ENCODE measurements at places on chromosomes 1 and 21.

DNA sequence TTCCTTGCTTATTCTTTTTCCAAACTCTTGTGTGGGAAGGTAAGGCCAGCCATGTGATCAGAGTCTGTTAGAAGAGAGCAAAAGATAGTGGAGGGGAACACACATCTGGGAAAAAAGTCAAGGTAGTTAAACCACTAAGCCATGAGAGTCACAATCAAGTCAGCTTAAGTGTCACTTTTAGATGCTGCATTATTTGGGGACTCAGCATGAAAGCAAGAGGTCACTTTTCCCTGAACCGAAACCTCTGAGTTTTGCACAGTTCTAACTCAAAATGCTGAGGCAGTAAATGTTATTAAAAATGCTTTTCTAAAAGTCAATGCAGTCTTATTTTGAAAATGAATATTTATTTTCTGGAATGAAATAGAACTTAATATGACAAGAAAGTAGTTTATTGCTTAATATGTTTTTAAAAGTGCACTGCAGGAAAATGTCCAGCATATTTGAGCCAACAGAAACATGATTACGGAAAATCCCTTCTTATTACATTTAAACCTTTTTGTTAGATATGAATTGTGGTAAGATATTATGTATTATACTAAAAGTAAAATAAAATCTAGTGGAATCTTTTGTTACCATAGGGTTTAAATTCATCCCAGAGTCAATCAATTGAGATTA, 69.3 kb downstream of the RBM11 start:
- DNase-seq, result no peak

- peak; percentile 71 for DNase-seq
Observed at GRCh38 chr1:245255783-245256182, 101.0 kb downstream of the KIF26B start.

DNA sequence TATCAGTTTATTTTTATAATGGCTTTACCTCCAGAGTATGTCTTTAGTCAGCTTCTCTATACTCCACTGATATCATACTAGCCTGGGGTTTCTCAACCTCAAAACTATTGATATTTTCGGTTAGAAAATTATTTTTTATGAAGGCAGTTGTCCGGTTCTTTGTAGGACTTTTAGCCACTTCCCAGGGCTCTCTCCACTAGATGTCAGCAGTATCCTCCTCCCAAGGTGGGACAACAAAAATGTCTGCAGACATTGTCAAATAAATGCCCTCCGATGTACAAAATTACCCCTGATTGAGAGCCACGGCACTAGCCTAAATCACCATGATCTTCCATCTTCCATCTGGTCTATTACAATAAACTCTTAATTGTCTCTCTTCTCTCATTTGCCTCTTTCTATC, 4.1 kb upstream of the GRIK1 start:
- no peak for DNase-seq

DNA sequence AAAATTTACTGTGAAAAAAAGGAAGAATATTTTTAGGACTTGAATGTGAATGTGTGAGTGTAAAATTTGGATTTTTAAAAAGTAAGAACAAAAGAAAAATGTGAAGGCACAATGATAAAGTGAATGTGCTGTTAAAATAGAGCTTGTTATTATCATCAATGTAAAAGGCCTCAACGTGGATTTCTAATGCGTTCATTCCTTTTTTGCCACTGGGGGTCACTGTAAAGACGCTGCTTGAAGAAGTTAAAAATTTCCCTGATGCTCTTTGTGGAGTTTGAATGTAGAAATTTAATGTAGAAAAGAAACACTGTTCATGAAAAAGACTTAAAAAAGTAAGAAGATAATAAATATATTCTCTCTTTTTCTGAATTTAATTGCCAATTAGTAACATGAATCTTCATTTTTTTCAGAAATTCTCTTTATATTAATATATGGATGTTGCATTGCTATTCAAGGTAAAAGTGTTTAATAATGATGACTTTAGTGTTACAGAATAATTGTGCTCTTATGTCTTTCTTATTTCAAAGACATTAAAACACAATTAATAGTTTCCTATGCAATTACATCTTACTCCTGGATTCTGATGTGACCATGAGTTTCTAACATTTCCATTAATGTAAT, 161.5 kb downstream of the DNM3 start:
- DNase-seq, result no peak

GRCh38 chr1:162536511-162536910, 25.0 kb upstream of the UAP1 start:
- DNase-seq, result no peak

DNA sequence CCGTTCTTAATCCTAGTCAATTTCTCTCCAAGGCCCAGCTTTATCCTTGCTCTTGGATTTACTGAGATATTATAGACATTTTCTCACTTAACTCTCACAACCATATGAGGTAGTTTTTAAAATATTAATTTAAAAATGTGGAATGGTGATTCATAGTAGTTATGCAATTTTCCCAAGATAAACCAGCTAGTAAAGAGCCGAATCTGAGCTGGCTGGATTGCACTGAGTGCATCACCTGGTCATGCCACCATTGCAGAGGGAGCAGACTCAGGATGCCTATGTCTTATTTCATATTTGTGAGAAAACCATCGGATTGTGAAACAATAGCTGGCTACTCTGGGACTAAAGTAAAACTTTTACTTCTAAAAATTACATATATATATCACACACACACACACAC, 494.0 kb downstream of the KCNT2 start:
- DNase-seq, result no peak

DNA sequence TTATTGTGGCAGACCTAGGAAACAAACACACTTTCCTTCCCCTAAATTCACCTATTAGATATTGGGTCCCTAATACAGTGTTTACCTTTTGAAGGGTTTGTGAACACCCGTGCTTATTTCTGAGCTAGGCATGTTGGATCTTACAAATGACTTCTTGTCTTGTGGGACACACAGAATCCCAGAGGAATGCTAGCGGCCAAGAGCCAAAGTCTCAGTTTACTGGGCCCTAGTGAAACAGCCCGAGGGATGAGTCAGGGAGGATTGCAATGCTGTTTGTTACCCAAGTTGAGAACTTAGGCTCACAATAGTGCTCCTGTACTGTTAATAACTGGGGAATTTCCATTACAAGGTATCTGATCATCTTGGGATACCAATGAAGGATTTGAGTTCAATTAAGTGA, 100.1 kb upstream of the AKT3 start:
- no peak for DNase-seq

GRCh38 chr1:60898987-60899386, 183.4 kb upstream of the NFIA start:
- no peak for DNase-seq

- DNase-seq, result peak; percentile 90
Observed at GRCh38 chr1:27568300-27569087, 35.5 kb downstream of the AHDC1 start.

DNA sequence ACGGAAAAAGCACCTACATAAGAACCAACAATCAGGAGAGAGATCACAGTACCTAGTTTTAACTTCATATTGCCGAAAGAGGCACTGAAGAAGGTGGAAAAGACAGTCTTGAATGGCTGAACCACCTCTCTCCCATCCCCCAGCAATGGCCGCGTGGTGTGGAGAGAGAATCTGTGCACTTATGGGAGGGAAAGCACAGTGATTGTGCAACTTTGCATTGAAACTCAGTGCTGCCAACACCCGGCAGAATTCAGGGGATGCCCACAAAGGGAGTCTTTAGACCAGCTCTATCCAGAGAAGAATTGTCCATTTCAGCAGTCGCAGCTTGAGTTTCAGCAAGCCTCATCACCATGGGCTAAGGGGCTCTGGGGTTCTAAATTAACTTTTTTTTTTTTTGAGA, 186.3 kb upstream of the USP25 start:
- no peak for DNase-seq

GRCh38 chr1:29984166-29984861, 739.1 kb downstream of the MATN1 start:
- DNase-seq, result no peak

GRCh38 chr1:230291731-230292620, 134.2 kb downstream of the PGBD5 start:
- no peak for DNase-seq

GRCh38 chr21:32777269-32777668, 5.7 kb upstream of the PAXBP1 start:
- DNase-seq, result no peak

DNA sequence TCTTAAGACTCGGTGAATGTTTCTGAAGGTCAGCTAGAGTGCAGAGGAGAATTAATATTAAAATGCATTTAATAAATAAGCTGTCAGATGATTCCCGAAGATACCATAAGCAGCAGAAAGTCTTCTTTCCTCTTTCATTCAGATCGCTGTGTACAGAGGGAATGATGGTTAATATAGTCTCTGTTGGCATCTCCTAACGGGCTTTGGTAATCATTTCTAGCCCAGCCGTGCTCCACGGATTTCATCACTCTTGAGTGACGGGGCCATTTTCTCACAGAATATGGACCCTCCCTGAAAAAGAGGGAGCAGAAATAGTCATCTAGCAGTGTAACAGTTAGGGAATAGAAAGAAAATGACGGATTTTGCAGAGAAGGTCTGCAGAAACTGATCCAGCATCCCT, 103.1 kb downstream of the ST6GALNAC3 start:
- DNase-seq, result no peak

GRCh38 chr1:48495911-48496310, 23.9 kb upstream of the SPATA6 start:
- DNase-seq, result no peak

DNA sequence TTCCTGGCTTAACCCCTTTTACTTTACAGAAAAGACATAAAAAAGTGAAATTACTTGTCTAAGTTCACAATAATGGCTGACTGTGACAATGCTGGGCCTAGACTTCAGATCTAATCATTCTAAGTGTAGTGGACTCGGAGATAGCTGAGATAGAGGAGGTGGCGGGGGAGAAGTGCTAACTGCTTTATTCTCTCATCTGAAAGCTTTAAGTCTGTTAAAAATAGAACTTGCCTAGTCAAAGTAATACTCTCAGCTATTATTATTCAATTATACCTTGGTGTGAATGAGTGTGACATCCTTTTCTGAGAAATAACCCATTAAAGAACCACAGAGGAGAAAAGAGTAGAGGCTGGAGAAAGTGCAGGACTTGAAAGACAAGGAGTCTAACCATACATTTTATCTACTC, 96.1 kb upstream of the OLIG2 start:
- no peak for DNase-seq

DNA sequence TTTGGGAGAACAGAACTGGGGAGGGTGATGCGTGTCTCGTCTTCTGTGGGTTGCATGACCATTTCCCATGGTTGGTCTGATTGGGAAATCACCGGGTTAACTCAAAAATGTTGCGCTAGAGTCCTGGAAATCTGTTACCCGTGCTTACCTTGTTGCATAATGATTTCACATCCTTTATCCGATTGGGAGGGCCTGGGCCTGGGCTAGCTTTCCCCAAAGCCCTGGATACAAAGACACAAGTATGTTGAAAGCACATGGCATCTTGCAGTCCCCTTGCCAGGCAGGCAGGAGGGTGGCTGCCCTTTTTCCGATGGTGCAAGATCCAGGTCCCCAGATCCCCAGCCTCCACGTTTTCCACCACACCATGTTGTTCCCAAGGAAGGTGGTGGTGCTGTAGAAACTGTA, 582 bp downstream of the TRPM2 start:
- peak; percentile 83 for DNase-seq

GRCh38 chr21:17585875-17586450, 26.7 kb downstream of the BTG3 start:
- DNase-seq, result no peak

DNA sequence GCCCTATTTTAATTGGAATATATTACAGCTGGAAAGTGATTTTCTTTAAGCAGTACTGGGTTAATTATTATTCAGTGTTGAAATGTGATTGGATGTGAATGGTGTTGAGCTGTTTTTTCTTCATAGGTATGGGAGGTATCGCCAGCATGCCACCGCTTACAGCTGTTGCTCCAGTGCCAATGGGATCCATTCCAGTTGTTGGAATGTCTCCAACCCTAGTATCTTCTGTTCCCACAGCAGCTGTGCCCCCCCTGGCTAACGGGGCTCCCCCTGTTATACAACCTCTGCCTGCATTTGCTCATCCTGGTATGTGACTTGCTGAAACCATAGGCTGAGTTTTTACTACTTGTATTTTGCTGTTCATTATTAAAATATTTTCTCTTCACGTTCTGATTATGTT, 107.7 kb downstream of the ITSN1 start:
- no peak for DNase-seq
